ENCODE measurements at places on chromosomes 5 and 9.

GRCh38 chr5:16619136-16619535, 2.3 kb upstream of the RETREG1 start:
- no peak for DNase-seq

DNA sequence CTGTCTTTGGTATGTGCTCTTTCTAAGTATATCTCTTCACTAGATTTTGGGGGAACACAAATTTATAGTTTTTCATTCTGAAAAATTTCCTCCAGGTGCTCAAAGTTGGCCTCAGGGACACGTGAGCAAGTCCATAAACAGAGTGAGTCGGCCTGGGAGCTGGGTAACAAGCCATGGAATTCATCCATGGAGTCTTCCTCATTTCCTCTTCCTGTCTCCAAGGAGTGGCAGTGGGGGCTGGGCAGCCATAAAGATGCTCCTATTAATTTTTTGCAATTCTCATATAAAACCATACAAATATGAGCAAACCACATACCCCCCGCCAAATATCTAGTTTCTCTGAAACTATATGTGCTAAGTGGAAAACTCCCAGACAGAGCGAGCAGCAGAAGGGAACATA, 136.6 kb upstream of the OTULINL start:
- peak; percentile 30 for DNase-seq

DNA sequence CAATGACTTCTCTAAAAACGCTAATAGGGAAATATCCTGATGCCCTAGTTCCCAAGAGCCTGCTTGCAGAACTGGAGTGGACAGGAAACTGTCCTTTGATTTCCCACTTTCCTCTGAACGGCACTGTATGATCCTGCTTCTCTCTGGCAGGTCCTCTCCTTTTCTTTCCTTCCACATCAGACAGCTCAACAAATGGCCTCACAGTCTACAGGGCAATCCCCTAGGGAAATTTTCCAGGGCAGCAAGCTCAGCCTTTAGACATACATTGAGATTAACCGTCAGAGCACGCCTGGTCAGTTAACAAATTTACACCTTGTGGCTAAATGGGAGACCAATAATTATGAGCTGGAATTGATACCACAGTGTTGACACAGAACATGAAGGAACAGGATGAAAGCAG, 164.9 kb downstream of the SLC24A2 start:
- DNase-seq: no peak

DNA sequence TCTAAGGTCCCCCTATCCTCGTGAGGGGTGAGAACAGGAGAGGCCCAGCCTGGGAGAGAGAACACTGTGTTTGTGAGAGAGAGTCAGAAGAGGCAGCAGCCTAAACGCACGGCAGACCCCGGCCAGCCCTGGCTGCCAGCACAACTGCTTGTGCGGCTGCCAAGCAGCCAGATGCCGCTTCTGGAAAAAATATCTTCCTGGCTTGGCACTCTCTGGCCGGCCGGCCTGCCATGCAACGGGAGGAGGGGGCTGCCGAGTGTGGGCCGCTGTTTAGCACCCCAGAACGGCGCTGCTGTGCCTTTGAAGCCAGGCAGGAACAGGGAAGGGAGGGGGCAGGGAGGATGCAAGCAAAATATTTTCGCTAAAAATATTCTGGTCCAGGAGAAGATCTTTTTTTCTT, 105.0 kb downstream of the FGF18 start:
- no peak for DNase-seq

GRCh38 chr9:115204904-115205453, 87.0 kb upstream of the TNC start:
- peak; percentile 36 for DNase-seq

DNA sequence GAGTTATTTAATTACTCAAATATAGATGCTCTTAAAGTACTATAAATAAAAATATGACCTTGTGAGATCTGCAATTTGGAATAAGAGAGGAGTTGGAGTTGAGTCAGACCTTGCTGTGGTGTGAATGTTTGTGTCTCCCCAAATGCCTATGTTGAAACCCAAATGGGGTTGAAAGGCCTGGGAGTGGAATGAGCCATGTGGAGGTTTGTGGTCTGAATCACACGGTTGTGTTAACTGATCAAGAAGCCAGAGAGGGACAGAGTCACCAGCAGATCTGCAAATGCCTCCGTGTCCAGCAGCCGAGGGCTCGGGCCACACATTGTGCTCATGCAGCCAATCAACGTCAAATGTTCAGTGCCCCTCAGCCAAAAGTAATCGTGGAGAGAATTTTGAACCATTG, 404.4 kb downstream of the ICE1 start:
- peak; percentile 30 for DNase-seq

GRCh38 chr9:86794391-86795046, 152.8 kb downstream of the GAS1 start:
- no peak for DNase-seq

DNA sequence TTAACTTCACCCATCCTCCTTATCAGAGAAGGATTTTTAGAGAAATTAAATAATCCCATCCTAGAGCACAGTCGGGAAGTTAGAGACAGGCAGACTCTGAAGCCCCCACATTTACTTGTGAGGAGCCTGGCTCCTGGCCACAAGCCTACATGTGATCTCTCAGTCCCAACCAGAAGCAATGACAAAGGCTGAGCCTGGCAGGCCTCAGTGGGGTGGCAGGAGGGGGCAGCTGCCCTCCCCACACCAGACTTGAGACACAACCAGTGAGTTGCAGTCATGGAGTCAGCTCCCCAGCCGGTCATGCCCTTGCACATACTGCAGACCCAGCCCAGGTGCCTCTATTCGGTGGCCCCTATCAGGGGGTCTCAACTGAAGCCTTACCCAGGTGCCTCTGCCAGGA, 11.0 kb downstream of the NAIF1 start:
- DNase-seq: no peak

DNA sequence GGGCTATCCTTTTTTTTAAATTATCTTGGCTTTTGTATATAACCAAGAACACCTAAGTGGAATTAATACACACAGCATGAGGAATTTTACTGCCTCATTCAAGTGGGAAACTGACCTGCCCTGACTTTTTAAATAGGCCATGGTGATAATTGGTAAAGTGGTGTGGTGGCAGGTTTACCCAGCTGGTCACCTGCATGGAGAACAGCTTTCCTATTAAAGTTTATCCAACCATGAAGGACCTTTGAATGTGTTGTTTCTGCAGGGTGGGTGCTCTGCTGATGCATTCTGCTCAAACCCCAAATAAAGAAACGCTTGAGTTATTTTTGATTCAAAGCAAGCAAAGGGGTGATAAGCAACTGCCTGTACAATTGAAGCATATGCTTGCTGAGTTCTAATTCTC, 261.0 kb upstream of the GRIN3A start:
- no peak for DNase-seq

- DNase-seq: peak; percentile 18
Observed at GRCh38 chr5:161966564-161966963, 101.0 kb upstream of the GABRG2 start.

DNA sequence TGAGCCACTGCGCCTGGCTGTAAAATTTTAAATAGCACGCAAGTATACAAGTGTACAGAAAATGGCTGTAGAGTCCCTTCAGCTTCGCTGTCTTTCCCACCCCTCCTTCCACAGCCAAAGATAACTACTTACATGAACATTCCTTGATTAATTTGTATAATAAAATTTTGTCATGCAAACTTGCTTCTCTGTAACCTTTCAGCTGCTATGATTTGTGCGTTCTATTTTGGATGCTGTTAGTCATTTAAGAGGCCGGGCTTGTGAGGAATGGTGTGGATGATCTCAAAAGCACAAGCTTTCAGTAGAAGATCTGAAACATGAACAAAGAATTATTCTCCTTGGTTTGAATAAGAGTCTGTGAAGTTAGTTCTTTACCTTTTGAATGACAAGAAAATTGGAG, 115.0 kb upstream of the TLE1 start:
- no peak for DNase-seq

DNA sequence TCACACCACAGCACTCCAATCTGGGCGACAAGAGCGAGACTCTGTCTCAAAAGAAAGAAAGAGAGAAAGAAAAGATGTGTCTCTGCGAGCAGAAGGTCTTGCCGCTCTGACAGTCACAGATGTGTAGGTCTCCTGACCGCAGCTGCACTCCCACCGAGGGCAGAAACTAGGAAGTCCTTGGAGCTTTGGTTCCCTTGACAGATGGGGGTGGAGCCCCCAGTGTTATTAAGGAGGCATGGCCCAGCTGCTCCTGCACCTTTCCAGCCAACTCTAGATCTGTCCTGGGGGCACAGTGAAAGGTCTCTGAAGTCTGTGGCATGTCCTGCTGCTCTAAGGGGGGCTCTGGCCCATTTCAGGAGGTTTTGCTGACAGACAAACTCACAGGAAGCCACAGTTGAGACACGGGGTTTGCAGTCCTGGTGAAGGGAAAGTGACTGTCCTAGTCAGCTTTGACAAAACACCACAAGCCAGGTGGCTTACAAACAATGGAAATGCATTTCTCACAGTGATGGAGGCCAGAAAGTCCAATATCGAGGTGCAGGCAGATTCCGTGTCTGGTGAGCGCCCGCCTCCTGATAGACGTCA, 9.0 kb upstream of the DIPK1B start:
- DNase-seq: no peak

- peak; percentile 73 for DNase-seq
Observed at GRCh38 chr5:17189381-17190036, 27.9 kb upstream of the BASP1 start.

- DNase-seq: no peak
Observed at GRCh38 chr9:77731930-77732329, 83.8 kb upstream of the GNA14 start.
